Stimulated activated CD4-positive, alpha-beta T cell treated with anti-CD3 and anti-CD28 coated beads, Interleukin-4, amount 100 ng/mL, for 1 hour (primary cell): ENCODE measurements at places on chromosomes 2 and 18.

GRCh38 chr2:73716543-73717250 lies 20.4 kb downstream of the TPRKB start:
- DNase-seq, result no peak

GRCh38 chr2:19714926-19715325 lies 186.9 kb downstream of the TTC32 start:
- DNase-seq, result no peak

- DNase-seq, result no peak
Measured at GRCh38 chr18:21277578-21277977, 35.5 kb downstream of the GREB1L start.

DNA sequence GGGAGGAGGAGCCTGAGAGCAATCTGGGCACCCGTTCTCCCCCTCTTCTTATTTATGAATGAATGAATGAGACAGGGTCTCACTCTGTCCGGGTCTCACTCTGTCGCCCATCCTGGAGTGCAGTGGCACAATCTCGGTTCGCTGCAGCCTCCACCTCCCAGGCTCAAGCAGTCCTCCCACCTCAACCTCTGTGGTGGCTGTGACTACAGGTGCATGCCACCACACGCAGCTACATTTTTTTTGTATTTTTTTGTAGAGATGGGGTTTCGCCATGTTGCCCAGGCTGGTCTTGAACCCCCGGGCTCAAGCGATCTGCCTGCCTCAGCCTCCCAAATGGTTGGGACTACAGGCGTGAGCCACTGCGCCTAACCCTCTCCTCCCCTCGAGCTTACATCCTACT lies 198.4 kb downstream of the NEDD4L start:
- no peak for DNase-seq

DNA sequence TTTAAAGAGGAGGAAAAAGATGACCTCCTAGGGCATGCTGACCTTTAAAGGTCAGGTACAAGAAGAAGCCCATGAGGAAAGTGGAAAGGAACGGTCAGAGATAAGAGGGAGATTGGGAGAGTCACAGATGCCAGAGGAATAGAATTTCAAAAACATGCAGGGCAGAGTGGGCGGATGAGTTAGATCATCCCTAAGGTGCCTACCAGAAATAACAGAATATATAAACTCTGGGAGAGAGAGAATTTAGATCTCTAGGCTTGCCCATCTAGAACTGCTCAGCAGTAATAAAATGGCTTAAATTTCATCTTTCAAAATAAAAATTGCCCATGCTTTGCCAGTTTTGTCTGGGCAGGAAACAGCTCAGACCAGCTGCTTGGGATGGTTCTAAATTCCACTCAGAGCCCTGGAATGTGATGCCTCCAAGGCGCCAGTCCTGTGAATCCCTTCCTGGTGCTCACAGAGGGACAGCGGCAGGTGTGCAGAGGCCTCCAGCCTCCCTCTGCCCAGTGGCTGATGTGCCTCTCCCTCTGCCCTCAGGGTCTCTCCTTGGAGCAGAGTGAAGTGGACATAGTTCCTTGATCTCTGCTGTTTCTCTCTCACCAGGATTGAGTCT lies 130.9 kb downstream of the ANTXR1 start:
- no peak for DNase-seq

DNA sequence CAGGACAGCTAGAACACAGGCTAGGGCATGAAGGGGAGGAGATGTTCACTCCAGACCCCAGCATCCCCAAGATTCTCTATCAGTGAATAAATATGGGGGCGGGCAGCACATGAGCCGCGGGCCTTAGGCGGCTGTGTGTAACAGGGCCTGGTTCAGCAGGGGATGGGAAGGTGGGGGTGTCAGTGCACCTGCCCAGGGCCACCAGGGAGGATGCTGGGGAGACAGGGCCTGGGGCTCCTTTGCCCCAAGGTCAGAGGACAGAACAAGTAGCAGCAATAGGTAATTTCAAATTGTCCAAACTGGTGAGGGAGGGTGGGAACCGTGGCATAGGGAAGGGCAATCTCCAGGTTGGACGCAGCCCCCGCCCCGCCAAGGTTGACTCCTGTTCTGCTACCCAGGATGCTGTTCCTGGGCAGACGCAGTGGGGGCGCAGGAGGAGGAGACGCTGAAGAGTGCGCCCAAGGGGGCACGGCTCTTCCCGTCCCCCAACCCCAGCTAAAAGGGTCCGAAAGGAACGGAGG lies 16.2 kb downstream of the CYP26B1 start:
- no peak for DNase-seq

DNA sequence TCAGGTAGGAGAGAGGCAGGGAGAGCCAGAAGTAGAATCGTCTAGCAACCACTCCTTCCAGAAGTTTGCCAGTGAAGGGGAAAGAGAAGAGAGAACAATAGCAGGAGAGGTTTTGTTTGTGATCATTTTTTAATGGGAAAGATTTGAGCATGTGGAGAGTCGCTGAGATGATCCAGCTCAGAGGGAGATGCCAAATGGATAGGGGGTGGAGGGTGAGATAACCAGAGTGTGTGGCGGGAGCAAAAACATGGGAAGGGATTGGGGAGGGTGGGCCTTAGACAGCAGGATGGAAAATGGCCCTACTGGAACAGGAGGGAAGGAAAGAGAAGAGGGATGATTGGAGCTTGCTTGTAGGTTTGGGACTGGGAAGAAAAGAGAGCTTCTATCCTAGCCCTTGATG lies 269.8 kb downstream of the GLI2 start:
- no peak for DNase-seq

DNA sequence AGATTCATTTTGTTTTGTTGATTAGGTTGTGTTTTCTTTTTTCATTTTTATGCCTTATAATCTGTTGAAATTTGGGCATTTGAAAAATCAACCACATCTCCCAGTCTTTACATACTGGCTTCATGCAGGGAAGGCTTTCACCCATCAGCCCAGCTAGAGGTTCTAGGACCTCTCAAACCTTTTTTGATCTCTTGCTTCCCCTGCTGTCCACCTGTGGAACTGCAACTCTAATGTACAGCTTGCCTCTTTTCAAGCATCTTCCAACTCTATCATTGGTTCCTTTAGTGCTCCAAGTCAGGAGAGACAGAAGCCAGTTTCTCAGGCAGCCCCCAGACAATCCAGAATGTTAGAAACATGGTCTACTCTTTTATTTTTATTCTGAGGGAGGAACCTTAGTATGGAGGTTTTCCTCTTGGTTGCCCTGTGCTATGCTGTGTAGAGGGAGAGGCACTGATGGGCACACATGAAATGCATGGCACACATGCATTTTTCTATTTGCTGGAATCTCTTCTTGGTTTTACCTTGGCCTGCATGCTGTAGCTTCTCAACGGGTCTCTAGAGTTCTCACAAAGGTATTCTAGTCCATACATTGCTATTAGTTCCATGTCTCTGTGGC lies 107.2 kb upstream of the L3MBTL4 start:
- no peak for DNase-seq
